ENCODE measurements at places on chromosomes 2 and 18.

- no peak for DNase-seq
Measured at GRCh38 chr18:79326413-79327198, 69.1 kb upstream of the NFATC1 start.

DNA sequence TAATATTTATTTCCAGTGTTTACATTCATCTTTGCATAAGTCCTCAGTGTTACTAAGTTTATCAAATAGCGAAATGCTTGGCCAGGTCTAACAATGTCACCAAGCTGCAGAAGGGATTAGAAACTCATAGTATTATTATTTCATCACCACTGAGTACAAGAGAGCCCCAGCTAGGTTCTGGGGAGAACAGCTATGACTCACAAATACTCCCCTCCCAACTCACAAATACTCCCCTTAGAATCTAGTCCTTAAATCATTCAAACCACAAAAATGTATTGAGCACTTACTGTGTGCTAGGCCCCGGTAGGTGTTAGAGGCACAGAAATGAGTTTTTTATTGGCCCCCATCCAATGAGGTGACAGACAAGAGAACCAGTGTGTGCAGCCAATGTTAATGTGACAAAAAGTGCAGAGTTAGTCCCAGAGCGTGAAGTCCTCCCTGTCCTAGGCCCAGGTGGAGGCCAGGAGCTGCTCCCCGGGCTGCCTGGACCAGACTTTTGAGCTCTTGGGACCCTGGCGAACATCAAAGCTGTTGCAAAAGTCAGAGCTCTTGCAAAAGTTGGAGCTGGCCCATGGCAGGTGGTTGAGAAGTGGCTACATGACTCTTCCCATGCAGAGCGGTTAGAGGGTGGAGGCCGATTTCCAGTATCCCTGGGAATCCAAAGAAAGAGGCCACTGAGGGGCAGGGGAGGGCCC is 9.8 kb downstream of the STEAP3 start:
- DNase-seq = no peak

- DNase-seq = no peak
Measured at GRCh38 chr2:67799886-67800285, 262.9 kb downstream of the C1D start.

GRCh38 chr2:218897394-218898108 is 16.9 kb downstream of the WNT10A start:
- DNase-seq = no peak

DNA sequence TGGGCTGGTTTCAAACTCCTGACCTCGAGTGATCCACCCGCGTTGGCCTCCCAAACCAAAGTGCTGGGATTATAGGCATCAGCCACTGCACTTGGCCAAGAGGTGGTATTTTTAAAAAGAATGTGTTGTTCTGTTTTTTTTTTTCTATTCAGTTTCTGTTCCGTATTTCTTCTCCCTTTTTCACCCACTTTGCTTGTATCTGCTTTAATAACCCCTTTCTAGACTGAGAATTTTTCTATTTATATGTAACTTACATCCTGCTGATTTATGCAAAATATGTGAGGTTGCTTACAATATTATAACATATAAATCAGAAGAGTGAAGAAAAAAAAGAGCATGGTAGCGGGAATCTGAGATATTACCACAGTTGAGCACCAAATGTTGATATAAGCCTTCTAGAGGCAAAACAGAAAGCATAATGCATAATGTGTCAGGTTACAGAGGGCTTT is 17.2 kb upstream of the LYPD6B start:
- DNase-seq = no peak

- no peak for DNase-seq
Measured at GRCh38 chr2:28394997-28395333, 2.3 kb downstream of the FOSL2 start.

GRCh38 chr2:105387225-105387624 is 11.6 kb downstream of the FHL2 start:
- DNase-seq = no peak

- no peak for DNase-seq
Measured at GRCh38 chr2:69065735-69066336, 52.9 kb downstream of the ANTXR1 start.

DNA sequence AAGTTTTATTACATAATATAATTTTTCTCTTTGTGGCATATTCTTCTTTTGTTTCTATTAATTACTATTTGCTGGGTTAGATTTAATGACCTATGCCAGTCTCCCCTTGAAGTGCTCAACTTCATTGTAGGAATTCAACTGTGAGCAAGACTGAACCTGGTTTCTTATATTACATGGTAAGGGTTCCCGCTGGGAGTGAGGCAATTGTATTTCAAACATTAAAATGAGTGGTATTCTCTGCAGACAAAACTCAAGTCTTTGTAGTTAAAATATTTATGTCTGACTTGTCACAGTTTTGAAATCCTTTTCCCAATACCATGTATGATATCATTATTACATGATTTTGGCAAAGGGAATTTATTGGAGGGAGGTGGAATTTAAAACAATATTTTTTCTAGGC is 278.7 kb downstream of the GULP1 start:
- no peak for DNase-seq

- no peak for DNase-seq
Measured at GRCh38 chr2:215773728-215774127, 239.6 kb downstream of the MREG start.

DNA sequence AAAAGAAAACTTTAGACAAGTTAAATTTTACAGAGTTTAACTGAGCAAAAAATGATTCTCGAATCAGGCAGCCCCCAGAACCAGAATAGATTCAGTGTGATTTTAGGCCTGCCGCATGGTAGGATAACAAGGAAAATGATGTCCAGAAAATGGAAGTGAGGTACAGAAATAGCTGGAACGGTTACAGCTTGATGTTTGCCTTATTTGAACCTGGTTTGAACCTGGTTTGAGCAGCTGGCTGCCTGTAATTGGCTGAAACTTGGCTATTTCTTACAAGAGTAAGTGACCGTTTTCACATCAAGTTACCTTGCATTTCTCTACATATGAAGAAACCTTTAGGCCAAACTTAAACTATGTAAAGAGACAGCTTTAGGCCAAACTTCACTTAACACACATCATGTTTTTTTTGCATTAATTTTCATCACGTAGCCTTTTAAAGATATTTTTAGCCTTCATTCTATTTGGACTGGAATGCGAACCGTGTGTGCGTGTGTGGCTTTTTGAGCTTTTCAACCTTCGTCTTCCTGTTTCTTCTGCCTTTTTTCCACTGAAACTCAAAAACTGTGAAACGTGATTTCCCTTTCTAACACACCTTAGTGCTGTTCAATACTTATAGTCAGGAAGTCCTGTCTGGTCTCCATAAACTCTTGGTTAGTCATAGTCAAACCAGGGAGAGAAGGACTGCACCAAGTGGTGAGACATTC is 4.5 kb upstream of the POLE4 start:
- DNase-seq = no peak

- DNase-seq = no peak
Measured at GRCh38 chr2:23695214-23695889, 231.6 kb downstream of the ATAD2B start.

GRCh38 chr18:24603151-24603550 is 142.7 kb downstream of the HRH4 start:
- no peak for DNase-seq

DNA sequence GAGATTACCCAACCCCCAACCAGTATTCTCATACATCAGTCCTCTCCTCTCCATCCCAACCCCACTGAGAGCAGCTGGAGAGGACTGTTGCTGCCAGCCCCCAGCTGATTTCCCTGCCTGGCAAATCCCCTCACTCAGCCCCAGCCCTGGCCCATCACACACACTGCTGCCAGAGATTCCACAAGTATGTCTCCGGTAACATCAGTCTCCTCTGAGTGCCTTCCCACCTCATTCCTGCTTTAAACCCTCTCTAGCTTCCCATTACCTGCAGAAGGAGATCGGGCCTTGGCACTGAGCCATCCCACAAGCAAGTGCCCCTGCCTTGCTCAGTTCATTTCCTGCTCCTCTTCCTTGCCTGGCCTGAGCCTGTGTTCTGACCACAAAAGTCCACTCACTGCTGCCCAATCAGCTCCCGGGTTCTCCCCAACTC is 50.6 kb upstream of the ZFP36L2 start:
- DNase-seq = no peak

GRCh38 chr2:16257322-16258028 is 317.1 kb downstream of the MYCN start:
- DNase-seq = no peak

DNA sequence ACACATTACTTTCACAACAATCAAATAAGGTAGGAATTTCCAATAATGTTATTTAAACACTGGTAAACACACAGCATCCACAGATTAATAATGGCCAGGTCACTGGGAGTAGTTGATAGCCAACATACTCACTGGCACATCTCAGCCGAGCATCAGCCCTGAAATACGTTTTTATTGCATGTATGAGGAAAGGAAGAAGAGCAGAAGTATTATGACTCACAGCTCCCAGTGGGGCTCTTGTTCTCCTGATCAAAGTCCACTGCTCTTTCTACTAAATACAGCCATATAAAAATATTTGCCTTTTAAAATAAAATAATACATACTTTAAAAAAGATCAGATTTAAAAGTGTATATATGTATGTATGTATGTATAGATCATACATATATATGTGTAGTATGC is 999.6 kb downstream of the SUCLG1 start:
- no peak for DNase-seq

- no peak for DNase-seq
Measured at GRCh38 chr18:1037776-1038175, 133.1 kb downstream of the ADCYAP1 start.

DNA sequence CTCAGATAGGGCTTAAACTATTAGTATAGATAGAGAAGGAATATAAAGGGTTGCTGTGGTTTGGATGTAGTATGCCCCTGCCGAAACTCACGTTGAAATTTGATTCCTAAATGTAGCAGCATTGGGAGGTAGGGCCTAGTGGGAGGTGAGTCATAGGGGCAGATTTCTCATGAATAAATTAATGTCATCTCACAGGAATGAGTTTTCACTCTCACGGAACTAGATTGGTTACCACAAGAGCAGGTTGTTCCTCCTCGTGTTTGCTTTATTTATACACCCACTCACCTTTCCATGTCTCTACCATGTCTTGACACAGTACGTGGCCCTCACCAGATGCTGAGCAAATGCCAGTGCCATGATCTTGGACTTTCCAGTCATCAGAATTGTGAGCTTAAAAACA is 218.2 kb downstream of the RBM43 start:
- DNase-seq = no peak

- DNase-seq = no peak
Measured at GRCh38 chr2:215828528-215829184, 184.7 kb downstream of the MREG start.

- no peak for DNase-seq
Measured at GRCh38 chr18:12034241-12035100, 53.2 kb downstream of the IMPA2 start.

DNA sequence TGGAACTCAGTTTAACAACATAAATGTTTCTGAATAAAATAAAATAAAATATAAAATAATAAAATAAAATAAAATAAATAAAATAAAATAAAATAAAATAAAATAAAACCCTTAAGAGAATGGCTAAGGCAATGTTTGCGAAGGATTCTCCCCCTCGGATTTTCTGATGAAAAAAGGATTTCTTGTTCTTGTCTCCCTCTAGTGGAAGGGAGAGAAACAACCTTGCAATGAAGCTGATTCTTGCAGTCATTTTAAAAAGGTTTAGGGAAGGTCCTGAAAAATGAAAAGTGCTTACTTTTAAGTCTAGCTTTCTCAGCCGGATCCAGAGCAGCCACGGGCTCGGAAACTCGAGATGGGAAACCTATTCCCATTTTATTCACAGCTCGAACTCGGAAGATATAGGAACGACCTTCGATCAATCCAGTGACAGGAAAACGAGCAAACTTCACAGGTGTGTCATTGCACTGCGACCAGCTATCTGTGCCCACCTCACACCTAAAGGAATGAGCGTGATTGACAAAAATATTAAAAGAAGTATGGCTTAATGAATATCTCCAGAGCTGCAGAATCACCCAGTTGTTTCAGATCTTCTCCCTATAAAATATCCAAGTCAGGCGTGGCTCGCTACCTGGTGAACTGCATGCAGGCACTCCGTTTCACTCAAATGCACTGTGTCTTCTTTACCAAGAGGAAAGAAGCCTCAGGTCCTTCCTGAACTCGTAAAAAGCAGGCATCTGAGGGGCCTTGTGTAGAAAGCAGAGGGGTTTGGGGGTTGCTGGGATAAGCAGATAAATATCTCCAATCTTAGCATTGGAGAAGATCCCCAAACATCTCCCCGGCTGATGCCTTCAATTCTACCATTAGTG is 68.1 kb downstream of the MYOM1 start:
- DNase-seq = no peak

Measured in stimulated activated CD8-positive, alpha-beta memory T cell treated with anti-CD3 and anti-CD28 coated beads, Interleukin-15, amount 100 ng/mL, for 4 hours (primary cell).